Vagina (tissue), 2 donors: ENCODE measurements at places on chromosomes 4 and X.

GRCh38 chr4:47704693-47705325 is 133.1 kb downstream of the CORIN start:
- DNase-seq, result no peak

DNA sequence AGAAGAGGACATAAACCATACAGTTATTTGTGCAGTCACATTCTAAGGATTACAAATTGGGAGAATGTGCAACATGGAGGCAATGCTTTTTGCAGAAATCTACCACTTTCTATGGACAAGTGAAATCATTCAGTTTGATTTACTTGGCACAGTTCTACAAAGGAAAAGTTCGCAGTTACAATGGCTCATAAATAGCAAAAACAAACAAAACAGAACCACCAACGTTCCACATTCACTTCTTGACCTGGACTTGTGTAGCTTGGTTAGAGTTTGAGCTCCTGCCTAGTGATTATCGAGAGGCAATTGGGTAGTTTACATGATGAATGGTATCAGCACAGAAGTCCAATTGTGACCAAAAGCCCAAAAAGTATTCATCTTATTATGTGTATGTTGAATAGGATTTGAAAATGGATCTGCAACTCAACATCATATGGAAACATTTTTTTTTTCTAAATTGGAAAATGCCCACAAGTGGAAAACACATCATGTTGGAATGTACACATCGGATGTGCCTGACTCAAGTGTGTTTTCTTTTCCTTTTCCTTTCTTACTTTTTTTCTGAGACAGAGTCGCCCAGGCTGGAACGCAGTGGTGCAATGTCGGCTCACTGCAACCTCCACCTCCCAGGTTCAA is 123.8 kb downstream of the LUZP4 start:
- DNase-seq, result no peak

GRCh38 chr4:175470131-175470530 is 341.9 kb downstream of the GPM6A start:
- DNase-seq, result no peak

DNA sequence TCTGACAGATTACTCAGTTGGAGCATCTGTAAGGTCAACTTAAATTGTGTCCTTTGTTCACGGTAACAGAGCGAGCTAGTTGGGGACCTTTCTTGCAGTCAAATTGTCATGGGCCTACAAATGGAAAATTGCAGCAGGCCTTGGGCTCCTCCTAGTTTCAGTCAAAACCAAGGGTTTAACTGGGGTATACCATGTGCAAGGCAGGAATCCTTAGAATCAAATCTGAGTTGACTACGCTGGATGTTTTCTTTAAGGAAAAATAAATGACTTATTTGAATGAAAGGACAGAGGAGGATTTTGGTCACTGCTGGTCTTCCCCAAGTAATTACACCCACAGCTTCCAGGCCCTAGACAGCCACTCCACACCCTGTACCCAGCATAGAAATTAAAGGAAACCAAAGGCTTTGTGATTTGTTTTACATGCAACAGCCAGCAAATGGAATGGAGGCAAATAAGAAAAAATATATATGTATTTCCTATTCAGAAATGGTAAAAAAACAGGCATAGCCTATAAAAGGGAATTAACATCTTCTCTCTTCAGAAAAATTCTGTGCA is 307.1 kb downstream of the LDB2 start:
- no peak for DNase-seq
